ENCODE measurements at places on chromosomes 12 and 14.
A peak's percentile ranks its signal among the peaks of the same experiment; 100 is the strongest.

GRCh38 chr12:5273709-5274108 is 158.2 kb upstream of the NTF3 start:
- DNase-seq: no peak

DNA sequence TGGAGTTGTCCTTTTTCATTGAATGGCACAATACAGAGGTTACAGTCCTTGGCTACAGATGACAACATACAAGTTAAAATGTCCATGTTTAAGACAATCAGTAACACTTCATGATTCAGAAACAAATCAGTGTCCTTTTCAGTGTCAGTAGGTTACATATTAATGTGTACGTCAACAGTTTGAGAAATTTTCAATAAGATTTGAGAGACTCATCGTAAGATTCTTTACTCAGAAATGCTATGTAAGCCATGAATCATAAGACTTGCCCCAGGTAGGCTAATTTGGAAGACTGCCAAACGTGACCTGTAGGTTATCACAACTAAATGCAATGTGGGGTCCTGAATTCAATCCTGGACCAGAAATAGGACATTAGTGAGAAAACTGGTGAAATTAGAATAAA is 3.5 kb downstream of the RDH12 start:
- DNase-seq: no peak

- DNase-seq: no peak
Measured at GRCh38 chr12:2017546-2018337, 13.5 kb upstream of the DCP1B start.

- DNase-seq: no peak
Measured at GRCh38 chr14:24119691-24120090, 4.9 kb upstream of the NRL start.

- DNase-seq: peak; percentile 85
Measured at GRCh38 chr12:57110104-57111030, 795 bp downstream of the STAT6 start.

- no peak for DNase-seq
Measured at GRCh38 chr14:60653701-60654161, 4.5 kb upstream of the SIX1 start.

GRCh38 chr12:132218915-132219314 is 74.7 kb downstream of the NOC4L start:
- DNase-seq: peak; percentile 81

- no peak for DNase-seq
Measured at GRCh38 chr14:55414551-55414950, 2.9 kb upstream of the ATG14 start.

All from Karpas-422 (cell line).